ENCODE measurements at places on chromosomes 12 and 14.

GRCh38 chr12:5632453-5632852 is 200.5 kb downstream of the NTF3 start:
- no peak for DNase-seq
- no peak overlapping the region for H3K4me3 ChIP-seq
- peaks cover 9% of the 10 kb centered on the region for H3K27me3 ChIP-seq
- H3K36me3 ChIP-seq, result no peaks in the 10 kb centered on the region
- H3K27ac ChIP-seq, result no peak overlapping the region
- no peaks in the 10 kb centered on the region for H3K4me1 ChIP-seq

GRCh38 chr12:27560126-27560525 is 36.1 kb downstream of the PPFIBP1 start:
- DNase-seq, result no peak
- no peak overlapping the region for H3K4me3 ChIP-seq
- no peaks in the 10 kb centered on the region for H3K4me1 ChIP-seq
- H3K36me3 ChIP-seq, result no peaks in the 10 kb centered on the region
- H3K27me3 ChIP-seq, result peaks cover 4% of the 10 kb centered on the region
- no peak overlapping the region for H3K27ac ChIP-seq

DNA sequence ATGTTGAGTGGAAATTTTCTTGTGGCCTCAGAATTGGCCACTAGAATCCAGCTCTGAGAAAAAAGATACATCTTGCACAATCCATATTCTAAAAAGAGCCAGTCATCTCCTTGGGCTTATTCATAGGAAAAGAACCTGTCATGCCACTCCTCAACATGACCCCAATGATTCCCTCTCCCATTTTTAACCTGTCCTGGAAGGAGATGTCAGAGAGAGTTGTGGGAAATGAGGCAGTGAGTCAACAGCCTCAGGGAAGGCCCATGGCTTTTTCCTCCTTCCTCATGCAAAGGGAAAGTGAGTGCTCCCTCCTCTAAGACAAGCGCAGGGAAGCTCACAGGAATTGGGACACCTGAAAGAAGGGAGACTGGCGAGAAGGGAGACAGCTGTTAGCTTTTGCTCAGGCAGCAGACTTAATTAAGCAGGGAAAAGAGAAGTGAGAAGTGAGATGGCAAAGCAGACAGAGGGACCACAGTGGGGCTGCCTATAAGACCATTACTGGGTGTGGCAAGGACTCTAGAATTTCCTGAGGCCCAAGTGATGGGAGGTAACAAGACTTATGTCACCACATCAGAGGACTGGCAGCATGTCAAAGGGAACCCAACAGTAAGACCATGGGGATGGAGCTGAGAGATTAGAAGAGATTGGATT is 10.2 kb upstream of the DHRS7 start:
- peaks cover 7% of the 10 kb centered on the region for H3K4me1 ChIP-seq
- no peak overlapping the region for H3K27ac ChIP-seq

DNA sequence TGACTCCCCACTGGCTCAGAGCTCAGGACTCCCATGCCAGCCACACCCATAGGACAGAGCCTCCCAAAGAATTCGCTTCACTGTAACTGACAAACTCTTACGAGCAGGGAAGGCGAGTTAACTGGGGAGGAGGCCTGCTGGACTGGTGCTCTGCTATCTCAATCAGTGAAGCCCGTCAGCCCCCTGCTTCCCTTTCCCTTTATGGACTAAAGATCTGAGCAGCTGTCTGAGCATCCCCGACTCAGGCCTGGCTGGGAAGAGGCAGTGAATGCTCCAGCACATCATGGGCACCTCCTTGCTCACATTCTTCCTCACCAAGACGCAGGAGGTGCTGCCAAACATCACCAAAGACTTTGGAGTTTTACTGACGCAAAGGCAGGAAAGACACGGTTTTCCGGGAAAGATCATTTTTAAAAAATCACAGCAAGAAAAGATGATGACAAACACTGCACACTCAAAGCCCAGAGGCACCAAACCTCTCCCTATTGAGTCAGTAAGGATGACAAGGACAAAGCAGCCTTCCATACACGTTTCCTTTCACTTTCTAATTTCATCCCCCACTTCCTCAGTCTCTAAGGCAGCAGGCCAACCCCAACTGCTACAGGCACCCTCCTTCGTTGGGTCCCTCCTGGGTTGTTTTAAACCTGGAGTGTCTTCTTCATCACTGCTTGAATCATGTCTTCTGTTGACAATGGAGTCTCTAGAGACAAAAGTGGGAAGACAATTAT is 45.0 kb upstream of the P2RX7 start:
- no peaks in the 10 kb centered on the region for H3K27me3 ChIP-seq
- DNase-seq, result no peak
- peaks cover 10% of the 10 kb centered on the region for H3K4me1 ChIP-seq
- no peak overlapping the region for H3K4me3 ChIP-seq
- no peak overlapping the region for H3K27ac ChIP-seq
- no peaks in the 10 kb centered on the region for H3K36me3 ChIP-seq

Measured in memory B cell (primary cell).